H9 (cell line): ENCODE measurements at places on chromosomes 7 and 10. TPM values are rescaled to one million over a fixed set of nuclear protein-coding genes. Genes with fewer than 3 reads are reported as not detected.

- no peak for DNase-seq
Measured at GRCh38 chr10:33254556-33255160, 79.8 kb downstream of the NRP1 start.

Gene SLC29A4
- total RNA-seq: 12.4 and 13.3 TPM in 2 replicates

DNA sequence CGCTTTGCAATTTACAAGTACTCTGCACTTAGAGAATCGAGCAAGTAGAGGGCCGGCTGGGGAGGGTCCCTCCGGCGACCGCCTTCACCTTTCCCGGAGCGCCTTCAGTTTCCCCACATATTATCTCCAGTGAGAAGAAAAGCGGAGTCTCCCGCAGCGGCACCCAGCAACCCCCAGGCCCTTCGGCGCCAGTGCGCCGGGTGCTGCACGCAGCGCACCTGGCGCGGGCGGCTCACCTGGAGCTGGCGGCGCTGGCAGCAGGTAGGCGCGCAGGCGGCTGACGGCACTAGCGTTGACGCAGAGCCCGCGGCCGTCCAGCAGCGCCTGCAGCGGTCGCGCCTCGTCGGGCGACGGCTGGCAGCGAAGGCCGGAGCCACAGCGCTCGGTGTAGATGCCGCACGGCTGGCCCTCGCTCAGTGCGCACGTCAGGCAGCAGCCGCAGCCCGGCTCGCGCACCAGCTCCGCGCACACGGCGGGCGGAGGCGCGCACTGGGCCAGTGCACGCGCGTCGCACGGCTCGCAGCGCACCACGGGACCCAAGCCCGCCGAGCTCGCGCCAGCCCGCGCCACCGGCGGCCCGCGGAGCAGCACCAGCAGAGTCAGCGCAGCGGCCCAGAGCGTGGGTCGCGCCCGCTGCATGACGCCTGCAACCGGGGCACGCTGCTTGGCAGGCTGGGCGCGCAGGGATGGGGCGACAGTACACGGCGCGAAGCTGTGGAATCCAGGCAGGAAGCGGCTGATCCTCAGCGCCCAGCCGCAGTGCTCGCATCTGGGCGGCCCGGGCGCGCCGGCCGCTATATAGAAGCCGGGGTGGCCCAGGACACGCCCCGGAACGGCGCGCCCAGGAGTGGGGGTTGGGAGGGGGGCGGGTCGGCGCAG, at the start of gene IGFBP3:
TSS of gene IGFBP3 (minus strand) at position 771 of the 879 bp plus-strand sequence. CDS start at position 639, 132 bp downstream.
- DNase-seq: peak; percentile 76

GRCh38 chr7:21261627-21262594, 166.0 kb upstream of the SP4 start:
- DNase-seq: peak; percentile 71

DNA sequence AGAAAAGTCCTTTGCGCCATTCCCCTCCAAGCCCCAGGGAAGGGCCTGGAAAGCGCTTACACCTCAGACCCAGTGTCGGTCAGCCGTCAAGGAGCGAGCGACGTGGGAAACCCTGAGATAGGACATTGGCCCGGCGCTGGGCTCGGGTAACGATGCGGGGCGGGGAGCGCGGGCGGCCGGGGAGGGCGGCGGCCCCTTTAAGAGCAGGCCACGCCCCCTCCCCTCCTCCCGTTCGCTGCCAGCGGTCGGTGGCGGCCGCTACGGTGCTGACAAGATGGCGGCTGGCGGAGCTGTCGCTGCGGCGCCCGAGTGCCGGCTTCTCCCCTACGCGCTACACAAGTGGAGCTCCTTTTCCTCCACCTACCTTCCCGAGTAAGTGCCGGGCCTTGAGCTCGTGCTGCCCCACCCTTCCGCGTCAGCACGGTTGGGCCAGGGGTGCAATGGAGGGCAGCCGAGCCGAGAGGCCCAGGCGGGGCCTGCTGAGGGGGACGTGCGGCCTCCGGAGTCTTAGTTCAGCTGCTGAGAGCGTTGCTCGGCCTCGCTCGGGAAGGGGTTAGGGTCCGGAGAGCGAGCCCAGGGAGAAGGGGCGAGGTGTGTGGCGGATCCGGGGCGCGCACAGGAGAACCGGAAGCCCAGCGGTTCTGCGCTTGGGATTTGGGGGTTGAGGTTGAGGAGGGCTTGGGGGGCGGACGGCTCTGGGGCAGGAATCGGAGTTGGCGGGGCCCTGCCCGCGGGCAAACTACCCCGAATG, at the start of gene MKLN1:
TSS of gene MKLN1 (plus strand) at position 251 of the 751 bp plus-strand sequence. CDS start at position 275, 24 bp downstream.
- peak; percentile 91 for DNase-seq
